ENCODE measurements at places on chromosomes 11 and 22.

- DNase-seq: no peak
These were observed 1.5 kb downstream of the PPFIA1 start for GRCh38 chr11:70272009-70272408.

- no peak for DNase-seq
These were observed 197.8 kb downstream of the MN1 start for GRCh38 chr22:27603800-27604144.

DNA sequence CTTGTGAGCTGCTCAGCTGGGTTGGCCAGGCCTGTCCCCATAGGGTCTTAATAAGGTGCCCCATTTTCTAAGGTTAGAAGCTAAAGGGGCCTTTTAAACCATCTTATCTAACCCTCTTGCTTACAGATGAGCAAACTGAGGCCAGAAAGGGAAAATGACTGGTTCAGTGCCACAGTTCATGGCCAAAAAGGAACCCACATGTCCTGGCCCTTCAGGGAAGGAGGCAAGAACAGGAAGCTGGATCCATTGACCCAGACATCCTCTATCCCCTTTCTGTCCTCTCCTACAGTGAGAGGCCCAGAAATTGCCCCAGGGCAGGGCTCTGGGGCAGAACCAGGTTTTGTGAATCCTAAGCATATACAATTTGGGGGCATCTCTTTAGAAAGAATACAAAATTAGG is 10.0 kb downstream of the PRG3 start:
- DNase-seq: no peak

GRCh38 chr11:102615077-102615893 is 9.8 kb downstream of the MMP20 start:
- no peak for DNase-seq

- no peak for DNase-seq
These were observed 10.6 kb upstream of the PLET1 start for GRCh38 chr11:112271242-112271641.

GRCh38 chr22:21764038-21764804 is 28.6 kb upstream of the YPEL1 start:
- peak; percentile 47 for DNase-seq

DNA sequence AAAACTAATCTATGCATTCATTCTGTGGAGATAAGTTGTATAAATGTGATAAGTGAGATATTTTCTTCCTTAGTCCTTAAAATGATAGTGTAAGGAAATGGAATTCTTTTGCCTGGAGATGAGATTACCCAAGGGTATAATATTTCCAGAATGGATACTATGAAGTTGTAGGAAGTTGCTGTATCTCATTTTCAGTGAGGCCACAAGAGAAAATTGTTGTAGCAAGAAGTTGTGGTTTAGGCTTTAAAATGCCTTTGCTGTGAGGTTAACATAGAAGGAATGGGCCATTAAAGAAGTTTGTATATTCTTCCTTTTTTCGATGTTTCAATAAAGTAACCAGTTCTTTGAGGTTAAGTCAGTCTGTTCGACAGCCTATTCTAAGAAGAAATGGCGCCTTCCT is 50.7 kb upstream of the LIN7C start:
- no peak for DNase-seq

DNA sequence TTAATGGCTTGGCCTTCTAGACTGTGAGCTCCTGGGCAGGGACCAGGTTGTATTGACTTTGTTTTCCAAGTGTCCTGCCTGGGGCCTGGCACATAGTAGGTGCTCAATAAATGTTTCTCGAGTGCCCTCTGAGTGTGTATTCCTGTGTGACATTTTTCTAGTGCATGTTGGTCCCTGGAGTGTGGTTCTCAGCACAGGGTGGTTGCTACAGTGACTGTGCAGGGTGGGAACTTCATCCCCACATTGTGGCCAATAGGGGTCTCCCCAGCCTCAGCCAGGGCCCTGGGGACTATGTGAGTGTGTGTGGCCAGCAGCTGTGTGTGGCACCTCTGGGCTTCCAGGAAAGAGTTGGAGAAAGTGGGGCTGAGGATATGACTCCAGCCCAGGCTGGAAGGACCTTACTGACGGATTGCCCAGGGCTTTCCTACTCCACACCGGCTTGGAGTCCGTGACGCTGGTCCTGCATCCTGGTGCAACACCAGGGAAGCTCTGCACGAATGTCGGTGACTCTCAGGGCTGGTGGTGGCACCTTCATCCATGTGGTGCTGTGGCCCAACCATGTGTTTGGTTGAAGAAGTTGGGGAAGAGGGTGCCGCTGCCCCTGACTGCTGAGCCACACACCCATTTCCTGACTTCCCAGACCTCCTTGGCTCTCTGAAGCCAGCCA is 9.0 kb upstream of the MARK2 start:
- no peak for DNase-seq
